ENCODE measurements at places on chromosomes 2 and 18. TPM values are rescaled to one million over a fixed set of nuclear protein-coding genes. Genes with fewer than 3 reads are reported as not detected.

Gene ALPI
- total RNA-seq, result not detected

Gene CD28
- under 0.01 TPM for total RNA-seq

Gene CHST10
- total RNA-seq, result 8.6 TPM

Gene STPG4
- total RNA-seq, result under 0.01 TPM

Gene CTNNA2
- not detected for total RNA-seq
